ENCODE measurements at places on chromosomes 7 and 10.
A peak's percentile ranks its signal among the peaks of the same experiment; 100 is the strongest.

DNA sequence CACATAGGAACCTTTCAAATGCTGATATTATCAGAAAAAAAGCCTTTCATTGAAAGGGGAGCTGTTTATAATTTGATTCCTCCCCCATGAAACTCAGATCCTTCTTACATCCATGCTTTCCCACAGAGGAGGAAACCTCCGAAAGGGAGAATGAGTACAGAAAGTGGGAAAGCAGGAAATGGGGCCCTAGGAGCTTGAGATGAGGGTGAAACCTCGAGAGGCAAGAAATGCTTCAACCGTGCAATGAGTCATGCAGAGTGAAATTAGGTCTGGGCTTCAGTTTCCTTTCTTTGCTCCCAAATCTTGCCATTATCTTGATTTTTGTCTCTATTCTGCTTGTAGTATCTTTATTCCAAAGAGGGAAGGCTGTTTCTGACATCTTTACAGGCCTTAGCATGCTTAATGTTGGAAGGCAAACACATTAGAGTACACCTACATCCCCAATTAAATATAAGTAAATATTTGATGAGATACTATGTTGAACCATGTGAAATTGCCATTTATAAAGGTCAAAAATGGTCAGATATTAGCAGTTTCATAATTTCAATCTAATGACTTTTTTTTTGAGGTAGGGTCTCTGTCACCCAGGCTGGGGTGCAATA lies 79.1 kb downstream of the NAMPT start:
- DNase-seq: no peak

DNA sequence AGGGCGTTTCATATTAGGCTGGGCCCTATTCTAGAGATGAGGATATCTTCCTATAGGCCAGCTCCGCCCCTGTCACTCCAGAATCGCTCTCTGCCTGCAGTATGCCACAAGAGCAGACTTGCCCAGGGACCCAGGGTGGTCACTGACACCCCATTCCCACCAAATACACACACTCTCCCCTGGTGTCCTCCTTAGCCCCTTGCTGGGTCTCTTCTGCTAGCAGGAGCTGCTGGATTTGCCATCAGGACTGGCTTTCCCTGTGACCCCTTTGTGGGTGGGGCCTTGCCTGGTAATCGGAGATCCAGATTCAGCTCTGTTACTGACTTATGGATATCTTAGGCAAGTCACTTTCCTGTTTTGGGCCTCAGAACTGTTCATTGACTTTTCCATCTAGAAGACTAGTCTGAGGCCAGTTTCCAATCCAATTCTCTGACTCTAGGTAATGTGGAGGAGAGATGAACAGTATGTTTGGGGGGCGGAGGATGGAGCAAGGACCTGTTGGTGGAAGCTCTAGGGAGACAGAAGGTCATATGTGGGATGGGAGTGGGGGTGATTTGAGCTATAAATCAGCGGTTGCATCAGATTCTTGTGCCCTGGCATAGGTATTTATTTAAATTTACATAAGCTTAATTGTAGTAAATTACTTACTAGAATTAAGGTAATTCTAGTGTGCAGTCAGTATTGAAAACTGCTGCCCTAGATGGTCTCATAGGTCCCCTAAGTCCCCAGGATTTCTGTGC lies 1.6 kb downstream of the TSPAN15 start:
- no peak for DNase-seq

- no peak for DNase-seq
Observed at GRCh38 chr10:110641256-110641655, 2.9 kb upstream of the RBM20 start.

DNA sequence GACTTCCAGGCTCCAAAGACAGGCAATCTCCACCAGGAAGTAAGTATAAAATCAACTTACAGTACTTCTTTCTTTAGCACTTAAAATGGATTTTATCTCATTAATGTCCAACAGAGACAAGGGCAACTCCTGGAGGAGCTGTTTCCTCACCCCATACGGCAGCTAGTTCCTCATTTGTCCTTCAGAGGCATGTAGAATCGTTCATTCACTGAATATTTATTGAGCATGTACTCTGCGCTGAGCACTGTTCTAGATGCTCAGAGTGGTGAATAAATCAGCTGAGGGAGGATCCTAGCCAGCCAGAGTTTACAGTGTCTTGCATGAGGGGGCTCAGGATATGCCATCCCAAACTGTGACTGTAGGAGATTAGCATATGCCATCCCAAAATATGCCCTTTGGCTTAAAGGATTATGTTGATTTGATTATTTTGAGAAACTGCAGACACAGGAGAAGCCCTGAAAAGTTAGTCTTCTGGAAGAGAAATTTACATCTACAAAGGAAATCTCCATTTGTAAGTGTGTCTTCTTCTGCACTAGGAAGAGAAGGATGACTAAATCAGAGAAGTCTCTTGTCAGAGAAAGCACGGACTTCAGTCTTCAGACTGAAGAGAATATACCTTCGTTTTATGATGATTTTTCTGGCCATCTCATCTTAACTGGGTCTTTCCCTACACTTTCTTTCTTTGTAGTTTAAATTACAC lies 66.9 kb downstream of the BAMBI start:
- DNase-seq: peak; percentile 11

DNA sequence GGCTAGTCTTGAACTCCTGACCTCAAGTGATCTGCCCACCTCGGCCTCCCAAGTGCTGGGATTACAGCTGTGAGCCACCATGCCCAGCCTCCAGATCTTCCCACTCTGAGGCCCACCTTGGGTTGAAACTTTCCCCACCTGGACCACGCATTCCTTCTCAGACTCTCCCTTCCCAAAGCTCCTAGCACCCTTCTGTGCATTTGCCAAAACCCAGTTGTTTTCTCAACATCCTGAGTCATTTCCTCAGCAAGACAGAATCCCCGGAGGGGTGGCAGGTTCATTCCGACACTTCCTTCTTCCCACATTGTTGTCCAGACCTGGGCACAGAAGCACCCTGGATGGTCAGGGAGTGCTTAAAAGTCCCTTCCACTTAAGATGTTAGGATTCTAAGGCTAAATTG lies 28.9 kb downstream of the BAG3 start:
- peak; percentile 14 for DNase-seq

- DNase-seq: no peak
Observed at GRCh38 chr7:115145512-115145911, 223.6 kb downstream of the MDFIC start.

DNA sequence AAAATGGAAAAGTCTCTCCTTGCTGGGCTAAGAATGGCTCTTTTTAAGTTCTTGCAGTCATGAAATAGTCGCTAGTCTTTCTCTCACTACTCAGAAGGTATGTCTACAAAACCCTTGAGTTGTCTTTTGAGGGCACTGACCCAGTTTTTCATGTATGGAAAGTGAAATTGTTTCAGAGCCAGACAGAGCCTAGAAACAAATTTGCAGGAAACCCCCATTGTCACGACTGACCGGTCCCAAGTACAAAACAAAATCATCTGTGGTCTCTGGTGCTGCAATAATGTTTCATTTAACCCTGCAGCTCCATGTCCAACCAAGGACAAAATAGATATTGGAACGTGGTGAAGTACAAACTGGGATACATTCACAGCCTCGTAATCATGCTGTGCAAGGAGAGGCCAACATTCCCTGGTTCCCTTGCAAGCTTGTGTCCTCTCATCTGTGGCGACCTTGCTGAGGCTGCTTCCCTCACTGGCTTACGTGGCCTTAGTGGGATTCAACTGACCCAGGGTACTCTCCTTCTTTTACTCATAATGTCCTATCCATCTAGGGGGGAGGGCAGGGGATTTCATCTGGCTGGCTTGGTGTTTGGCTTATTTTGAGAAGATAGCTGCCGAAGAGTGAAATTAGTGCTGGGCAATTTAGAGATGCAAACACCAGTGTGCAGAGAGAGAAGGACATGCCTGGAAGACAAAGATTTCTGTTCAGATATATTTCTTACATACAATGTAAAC lies 172.5 kb downstream of the IPMK start:
- no peak for DNase-seq

DNA sequence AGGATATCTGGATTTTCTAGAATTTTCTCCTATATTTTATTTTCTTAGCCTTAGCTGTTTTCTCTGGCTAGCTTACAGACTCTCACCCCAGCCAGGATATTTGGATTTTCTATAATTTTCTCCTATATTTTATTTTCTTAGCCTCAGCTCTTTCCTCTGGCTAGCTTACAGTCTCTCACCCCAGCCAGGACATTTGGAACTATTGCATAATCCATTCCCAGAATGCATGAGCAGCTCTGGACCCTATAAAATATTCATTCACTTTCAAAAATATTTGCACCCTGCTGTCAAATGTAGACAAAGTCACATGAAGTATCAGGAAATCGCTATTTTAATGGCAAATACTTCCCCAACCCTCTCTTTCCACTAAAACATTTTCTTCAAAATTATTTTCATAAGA lies 298.9 kb downstream of the DNAJB6 start:
- no peak for DNase-seq

- DNase-seq: no peak
Observed at GRCh38 chr7:326273-326672, 36.3 kb downstream of the FOXL3 start.

- DNase-seq: peak; percentile 96
Observed at GRCh38 chr7:138257459-138258196, 181.4 kb downstream of the AKR1D1 start.

DNA sequence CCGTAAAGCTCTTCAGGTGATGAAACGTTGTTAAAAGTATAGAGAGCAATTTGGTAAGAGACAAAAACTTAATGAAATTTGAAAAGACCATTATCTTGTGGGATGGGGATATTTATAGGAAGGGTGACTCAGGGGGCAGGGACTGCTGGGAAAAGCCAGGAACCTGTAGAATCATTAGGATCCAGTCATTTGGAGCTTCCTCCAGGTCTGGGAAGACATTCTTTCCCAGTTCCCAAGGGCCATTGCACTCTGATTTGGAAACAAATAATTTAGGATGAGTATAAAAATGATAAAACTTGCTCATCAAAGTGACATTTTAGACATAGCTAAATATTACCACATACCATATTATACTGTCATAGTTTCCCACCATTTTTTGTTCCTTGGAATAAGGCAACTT lies 143.9 kb downstream of the PFKFB3 start:
- DNase-seq: no peak

DNA sequence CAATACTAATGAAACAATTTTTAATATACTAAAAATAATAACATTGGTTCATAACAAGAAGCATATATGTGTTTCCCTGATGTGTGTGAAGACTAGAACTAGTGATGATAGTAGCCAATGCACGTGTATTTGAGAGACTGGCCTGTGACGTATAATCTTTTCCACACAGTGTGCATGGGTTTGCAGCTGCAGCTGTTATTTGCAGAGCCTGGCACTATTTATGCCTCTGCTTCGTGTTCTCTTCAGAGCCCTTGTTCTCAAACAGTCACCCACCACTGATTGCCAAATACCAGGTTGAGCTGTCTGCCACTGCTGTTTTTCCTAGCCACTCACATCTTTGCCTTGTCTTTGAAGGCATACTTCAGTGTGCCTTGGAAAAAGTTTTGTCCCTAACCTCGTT lies 531.7 kb downstream of the ETV1 start:
- no peak for DNase-seq

DNA sequence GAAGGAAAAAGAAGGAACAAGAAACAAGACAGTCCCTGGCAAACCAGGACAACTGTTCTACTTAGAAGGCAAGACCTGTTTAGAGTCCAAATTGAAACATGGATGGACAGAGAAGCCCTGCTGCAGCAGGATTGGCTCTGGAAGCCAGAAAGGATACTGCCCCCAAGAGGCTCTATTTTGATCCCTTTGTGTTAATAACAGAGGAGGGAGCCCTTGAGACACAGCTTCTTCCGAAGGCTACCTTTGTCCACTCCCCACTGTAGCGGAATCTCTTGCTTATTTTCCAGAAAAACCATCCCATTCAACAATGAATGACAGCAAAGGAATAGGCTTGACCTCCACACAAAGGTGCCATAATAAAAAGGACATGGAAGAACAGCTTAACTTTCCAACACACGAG lies 120.3 kb upstream of the FOXK1 start:
- DNase-seq: no peak

DNA sequence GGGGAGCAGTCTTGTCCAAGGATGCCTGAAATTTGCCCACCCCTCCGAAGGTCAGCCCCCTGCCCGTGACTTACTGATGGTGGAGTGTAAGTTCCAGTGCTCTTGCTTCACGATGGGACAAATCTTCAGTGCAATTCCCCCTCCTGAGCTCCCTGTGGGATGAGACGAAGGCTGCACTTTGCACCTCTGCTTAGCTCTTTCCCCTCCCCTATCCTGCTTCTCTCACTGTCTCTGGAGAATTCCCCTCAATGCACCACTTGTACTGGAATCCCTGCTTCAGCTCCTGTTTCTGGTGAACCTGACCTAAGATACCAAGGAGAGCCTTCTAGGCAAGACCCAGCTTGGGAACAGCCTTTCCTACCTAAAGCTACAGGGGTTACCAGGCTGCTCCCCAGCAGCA lies 122.9 kb upstream of the ZMIZ1 start:
- no peak for DNase-seq

- DNase-seq: no peak
Observed at GRCh38 chr10:6995341-6995740, 415.3 kb upstream of the PRKCQ start.

DNA sequence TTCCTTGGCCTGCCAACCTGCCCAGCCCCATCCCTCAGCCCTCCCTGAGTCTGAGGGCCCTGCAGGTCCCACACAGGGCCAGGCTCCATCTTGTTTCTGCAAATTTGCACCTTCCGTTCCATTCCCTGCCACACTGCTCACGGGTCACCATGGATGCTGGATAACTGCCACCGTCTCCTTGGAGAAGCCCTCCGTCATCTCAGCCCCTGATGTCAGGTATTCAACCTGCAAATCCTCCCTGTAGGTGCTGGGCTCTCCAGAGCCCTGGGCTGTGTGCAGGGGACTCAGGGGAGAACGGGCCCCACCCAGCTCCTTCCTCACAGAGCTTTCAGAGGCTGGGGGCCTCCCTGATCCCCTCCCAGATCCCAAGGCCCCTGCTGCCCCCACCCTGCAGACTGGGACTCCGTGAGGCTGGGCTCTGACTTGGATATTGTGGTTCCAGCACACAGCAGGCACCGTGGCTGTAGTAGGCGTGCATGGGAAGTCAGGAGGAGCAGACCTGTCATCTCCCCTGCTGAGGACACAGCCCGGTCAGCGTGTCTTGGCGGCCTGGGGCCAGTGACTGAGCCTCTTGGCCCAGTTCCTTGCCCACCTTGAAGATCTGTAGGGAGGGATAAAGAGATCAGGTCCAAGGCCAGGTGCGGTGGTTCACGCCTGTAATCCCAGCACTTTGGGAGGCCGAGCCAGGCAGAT lies 121.7 kb upstream of the TNRC18 start:
- DNase-seq: no peak

GRCh38 chr7:157470017-157470322 lies 133.2 kb downstream of the DNAJB6 start:
- DNase-seq: no peak

GRCh38 chr7:128188396-128189230 lies 52.5 kb upstream of the LEP start:
- DNase-seq: no peak

All from KBM-7 (cell line).